ENCODE measurements at places on chromosomes 6 and 20.

DNA sequence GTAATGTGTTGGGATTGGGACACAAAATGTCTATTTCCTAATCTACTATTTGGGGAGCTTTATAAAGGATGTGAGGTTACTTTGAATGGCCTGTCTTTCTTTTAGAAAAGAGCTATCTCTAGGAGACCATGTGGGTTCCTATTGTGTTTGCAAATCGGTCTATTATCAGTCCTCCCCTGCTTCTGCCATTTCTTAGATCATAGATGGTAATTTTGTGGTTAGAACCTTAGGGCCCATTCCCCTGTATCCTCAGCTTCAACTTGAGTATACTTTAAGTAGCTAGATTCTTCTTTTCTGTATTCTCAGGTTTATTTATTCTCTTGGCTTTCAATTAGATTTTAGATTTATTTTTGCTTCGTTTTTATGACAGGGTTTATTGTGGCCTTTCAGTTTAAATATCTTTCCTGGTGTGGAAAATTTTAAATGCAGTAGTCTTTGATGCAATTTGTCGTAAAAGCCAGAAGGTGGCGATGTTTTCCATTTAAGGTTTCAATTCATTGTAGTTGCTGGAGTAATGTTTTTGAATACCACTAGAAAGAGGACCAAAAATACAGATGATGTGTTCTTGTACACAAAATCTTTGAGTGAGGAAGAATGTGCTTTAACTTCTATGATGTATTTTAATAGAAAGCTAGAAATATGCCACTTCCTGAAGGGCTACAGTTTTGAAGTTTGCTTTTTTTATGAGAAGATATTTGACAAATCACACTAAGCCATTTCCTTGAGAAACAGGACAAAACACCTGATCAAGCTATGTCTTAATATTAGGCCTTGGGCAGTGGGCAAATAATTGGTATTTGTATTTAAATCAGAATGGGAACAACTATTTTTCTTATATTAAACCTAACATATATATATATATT lies 20.3 kb downstream of the TBPL1 start:
- no peak for DNase-seq

DNA sequence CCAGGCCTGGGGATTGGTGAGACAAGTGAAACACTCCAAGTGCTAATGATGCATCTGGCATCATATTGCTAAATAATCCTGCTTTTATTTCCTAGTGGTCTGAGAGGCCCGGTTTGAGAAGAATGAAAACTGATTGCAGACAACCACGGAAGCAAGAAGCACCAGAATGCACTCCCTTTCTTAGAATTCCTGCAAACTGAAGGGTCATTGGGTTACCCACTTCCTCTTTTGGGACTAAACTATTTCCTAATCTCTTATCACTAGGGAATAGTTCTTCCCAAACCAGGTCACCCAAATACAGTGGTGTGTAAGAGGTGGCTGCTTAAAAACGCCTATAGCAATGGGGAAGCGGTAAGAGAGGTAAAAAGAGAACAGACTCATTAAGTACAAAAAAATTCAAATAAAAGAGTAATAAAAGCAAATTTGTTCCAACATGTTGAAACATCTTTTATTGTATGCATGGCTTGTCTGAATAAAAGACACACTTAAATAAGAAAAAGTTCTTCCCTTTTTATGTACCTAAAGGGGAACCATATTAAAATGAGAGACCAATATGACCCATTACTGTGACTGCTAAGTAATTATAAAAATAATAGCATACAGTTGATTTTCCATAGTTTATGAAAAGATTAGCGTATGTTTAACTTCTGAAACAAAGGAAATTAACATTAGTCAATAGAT lies 125.8 kb downstream of the MYB start:
- no peak for DNase-seq

GRCh38 chr20:15047042-15047441 lies 709.6 kb upstream of the FLRT3 start:
- no peak for DNase-seq

- no peak for DNase-seq
These were observed 18.0 kb downstream of the MCM8 start for GRCh38 chr20:5968462-5968861.

DNA sequence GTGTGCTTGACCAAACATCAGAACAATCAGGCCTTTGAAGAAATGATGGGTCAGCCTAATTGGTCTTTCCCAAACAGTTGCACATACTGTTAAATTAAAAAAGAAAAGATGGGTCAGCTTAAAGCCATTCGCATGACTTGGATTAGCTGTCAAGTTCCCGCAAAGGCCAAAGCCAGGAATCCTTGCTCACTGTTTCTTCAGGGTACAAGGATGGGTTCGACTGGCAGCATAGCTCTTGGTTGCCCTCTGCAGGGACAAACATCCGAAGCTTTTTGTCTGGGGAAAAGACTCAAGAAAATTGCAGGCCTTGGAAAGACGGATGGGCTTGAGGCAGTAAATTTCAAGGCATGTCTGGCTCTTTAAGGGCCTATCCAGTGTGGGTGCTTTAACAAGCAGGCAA lies 168.0 kb downstream of the HDGFL1 start:
- DNase-seq: no peak

GRCh38 chr6:49890988-49891387 lies 24.7 kb upstream of the CRISP1 start:
- no peak for DNase-seq

DNA sequence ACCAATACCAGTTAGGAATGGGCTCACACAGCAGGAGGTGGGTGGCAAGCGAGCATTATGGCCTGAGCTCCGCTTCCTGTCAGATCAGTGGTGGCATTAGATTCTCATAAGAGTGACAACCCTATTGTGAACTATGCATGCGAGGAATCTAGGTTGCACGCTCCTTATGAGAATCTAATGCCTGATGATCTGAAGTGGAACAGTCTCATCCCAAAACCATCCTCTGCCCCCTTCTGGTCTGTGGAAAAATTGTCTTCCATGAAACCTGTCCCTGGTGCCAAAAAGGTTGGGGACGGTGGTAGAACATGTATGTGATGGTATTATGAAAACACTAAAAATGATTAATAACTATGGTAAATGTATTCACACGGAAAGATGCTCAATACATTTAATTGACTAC lies 99.7 kb upstream of the HIVEP1 start:
- no peak for DNase-seq

DNA sequence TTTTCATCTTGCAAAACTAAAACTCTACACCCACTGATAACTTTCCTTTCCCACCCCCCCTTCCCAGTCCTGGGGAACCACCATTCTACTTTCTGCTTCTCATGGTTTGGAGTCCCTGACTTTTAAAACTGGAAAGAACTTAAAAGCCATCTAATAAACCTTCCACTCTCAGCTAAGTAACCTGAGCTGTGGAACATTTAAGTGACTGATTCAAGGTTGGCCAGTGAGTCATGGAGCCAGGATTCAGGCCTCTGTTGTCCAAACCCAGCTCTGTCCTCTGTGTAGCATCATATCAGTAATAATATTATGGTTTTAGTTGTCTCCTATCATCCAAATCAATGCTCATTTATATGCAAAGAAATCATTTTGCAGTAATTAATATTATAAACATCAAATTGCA lies 176.0 kb upstream of the NT5E start:
- DNase-seq: no peak

DNA sequence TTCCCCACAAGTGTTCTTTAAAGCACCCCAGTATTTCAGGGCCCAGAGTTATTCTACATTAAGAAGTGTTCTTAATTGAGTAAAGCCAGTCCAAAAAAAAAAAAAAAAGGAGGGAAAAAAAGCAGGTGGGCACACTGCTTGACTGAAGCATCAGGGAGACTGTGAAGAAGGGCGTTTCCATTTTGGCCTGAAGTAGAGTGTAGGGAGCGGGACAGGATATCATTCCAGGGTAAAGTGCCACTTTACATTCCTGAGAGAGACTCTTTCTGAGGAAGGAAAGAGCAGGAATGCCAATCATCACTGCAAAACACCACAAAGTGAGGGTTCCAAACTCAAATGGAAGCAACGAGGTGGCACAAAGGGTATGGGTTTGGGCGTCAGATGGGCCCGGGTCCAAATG lies 54.1 kb upstream of the BEND6 start:
- no peak for DNase-seq

- no peak for DNase-seq
These were observed 300.6 kb upstream of the ECI2 start for GRCh38 chr6:4435981-4436445.

- DNase-seq: no peak
These were observed 113.5 kb downstream of the OTOR start for GRCh38 chr20:16861708-16862107.

GRCh38 chr6:144104488-144104887 lies 9.1 kb upstream of the SF3B5 start:
- DNase-seq: no peak

- no peak for DNase-seq
These were observed 294.0 kb downstream of the SOX4 start for GRCh38 chr6:21887231-21888185.

Measured in stimulated activated CD8-positive, alpha-beta memory T cell treated with anti-CD3 and anti-CD28 coated beads, Interleukin-15, amount 100 ng/mL, for 4 hours (primary cell).